ENCODE measurements at places on chromosomes 5 and 9.

DNA sequence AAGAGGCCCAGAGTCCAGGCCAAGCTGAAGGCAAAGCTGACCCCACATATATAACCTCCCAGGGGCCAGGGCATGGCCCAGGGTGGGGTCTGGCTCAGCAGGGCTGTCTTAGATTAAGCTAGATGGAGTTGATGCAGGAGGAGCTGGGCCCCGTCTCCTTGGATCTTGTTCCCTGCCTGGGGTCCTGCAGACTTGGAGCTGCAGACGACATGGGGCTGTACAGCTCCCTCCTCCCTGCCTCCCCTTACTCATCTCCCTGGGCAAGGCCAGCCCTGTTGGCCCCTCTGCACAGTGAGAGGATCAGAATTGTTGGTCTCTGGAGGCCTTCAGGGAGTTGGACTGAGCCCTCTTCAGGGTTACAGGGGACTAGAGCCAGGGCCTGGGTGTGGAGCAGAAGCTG is 134.9 kb downstream of the RGS3 start:
- DNase-seq: no peak

GRCh38 chr9:700365-701282 is 140.9 kb upstream of the DMRT1 start:
- no peak for DNase-seq

DNA sequence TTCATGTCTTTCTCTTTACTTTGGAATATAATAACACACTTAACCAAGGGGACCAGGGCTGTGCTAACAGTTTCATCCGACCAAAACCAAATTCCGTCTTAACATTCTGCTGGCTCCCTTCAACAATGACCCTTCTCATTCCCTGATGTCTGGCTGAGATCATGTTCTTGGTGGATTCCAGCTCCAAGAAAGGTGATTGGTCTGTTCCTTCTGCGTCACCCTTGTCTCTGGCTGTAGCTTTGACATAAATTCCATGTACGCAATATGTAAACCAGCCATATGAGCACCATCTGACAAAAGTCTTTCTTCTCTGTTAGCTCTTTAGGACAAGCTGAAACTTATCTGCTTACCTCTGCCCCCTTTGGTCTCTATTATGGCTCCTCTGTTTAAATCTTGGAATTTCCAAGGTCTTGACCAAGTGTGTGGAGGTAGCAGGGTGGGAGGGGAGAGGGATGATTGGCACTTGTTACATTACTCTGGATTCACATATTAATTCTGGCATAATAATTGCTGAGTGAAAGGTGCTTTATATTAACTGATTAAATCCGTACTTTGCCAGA is 45.7 kb upstream of the HSD17B4 start:
- no peak for DNase-seq

- no peak for DNase-seq
Observed at GRCh38 chr9:126705767-126706697, 92.3 kb downstream of the LMX1B start.

DNA sequence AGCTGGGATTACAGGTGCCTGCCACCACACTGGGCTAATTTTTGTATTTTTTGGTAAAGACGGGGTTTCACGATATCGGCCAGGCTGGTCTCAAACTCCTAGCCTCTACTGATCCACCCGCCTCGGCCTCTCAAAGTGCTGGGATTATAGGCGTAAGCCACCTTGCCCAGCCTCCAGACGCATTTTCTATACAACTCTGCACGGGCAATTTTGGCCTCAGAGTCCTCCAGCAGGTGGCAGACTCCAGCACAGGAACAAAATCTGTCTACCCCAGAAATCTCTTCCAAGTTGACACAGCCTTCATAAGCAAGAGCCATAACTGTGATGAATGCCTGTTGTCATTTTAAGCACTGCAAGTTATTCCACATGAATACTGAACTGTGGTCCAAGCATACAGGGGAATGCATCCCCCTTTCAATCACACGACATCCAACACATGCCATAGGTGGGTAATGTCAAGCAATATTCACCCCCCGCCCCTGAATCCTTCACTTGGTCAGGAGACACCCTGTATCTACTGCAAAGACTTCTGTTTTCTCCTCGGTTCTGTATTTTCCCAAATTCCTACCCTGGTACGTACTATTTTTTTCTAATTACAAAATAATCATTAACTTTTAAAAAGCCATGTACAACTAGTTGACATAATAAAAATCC is 50.8 kb downstream of the ALDH7A1 start:
- peak; percentile 36 for DNase-seq
